Ureter (tissue), 1 donor: ENCODE measurements at places on chromosomes 1 and 21. TPM values are rescaled to one million over a fixed set of nuclear protein-coding genes. Genes with fewer than 3 reads are reported as not detected.

The HENMT1 gene
- total RNA-seq, result 8.8 TPM

The GPR3 gene
- 0.47 TPM for total RNA-seq

DNA sequence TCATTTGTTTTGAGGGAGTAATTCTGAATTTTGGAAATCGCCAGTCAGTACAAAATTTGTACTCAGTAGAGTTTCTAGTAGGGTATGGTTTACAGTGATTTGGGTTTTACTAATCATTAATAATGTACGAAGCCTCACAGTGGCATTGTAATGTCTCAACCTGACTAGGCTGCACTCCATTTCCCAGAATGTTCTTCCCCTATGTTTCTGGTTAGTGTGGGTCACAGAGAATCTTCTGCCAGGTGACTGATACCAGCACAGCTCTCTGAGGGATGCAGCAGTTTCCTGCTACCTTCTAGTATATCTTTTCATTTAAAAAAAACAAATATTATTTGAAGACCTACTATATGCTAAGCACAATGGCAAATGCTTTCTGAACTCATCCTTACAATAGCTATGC, 112.9 kb downstream of the PTPN14 start:
- DNase-seq, result no peak

GRCh38 chr1:167518331-167518700, at the start of gene CD247:
Gene CD247, minus strand, starts transcription at chr1:167518529. Its CDS starts 64 bp downstream, at chr1:167518465.
- DNase-seq, result no peak

DNA sequence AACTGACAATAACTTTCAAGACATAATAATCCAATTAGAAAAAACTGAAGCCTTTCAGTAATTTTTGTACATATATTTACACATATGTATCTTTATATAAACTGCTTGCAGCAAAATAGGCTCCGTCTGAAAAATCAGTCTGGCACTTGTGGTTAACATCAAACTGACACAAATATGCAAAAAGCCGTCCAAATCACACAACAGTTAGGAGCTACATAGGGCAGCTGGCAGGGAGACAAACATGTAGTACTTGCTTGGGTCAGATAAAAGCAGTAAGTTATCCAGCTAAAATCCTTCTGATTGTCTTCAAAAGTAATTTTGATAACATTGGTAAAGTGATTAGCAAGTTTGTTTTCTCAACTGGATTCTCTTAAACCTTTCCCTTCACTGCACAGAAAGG, 14.7 kb upstream of the GUCA2A start:
- DNase-seq, result no peak

GRCh38 chr1:229035054-229035747, 235.7 kb upstream of the RAB4A start:
- DNase-seq, result no peak

GRCh38 chr1:221575605-221576004, 166.3 kb downstream of the DUSP10 start:
- no peak for DNase-seq

- DNase-seq, result no peak
Measured at GRCh38 chr1:162886705-162887104, 25.7 kb upstream of the CCDC190 start.
